ENCODE measurements at places on chromosomes 16 and 17.

DNA sequence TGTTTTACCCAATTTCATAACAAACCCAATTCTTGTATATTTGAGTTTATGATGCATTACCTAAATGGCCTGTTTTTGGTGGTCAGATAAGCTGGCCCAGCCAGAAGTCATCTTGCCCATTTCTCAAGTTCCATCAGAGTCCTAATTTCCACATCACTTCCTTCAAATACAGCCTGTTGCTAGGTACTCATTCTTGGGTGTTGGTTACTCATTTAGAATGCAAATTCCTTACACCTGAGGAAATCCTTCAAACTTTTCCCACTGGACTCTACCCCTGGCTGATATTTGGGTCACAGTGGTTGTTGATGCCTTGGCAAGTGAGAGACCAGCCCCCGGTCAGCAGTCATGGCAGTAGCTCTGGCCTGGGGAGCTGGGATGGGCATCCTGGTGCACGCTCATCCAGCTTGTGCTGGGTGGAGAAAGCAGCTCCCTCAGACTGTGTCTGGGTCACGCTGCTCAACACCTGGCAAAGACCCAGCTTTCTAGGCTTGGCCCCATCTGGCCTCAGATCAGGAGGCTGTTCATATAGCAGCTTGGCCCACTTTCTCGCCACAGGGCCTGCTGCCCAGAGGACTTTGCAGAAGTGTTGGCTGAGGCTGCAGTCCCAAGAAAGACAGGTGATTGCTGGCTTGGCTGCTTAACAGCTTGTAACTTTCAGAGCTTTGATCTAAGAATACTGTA lies 25.8 kb downstream of the WSB1 start:
- DNase-seq, result no peak

DNA sequence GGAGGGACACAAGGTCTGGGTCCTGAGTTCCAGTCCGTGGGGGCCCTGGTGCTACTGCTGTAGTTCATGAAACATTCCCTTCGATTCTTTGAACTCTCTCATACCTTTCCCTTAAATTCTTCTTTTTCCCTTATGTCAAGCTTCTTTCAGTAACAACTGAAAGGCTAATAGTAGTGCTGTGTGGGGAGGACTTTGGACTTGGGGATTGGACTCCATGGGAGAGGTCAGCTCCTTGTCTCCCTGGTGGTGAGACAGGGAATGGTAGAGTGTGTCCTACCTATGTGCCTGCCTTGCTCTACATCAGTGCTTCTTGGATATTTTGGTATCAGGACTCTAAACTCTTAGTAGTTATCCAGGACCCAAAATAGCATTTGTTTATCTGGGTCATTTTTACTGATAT lies 628.1 kb downstream of the WWOX start:
- no peak for DNase-seq

DNA sequence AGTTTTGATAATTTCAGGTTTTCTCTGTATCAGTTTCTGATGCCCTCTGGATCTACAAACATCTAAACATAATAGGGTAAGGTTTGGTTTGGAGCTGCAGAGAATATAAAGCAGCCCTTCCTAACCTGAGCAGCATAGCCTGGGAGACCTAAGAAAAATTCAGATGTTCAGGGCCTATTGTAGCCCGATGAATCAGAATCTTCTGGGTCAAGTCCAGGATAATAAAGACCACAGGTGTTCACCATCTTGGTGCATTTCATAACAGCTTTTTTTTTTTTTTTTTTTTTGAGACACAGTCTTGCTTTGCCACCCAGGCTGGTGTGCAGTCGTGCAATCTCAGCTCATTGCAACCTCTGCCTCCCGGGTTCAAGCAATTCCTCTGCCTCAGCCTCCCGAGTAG lies 19.7 kb upstream of the ARHGAP17 start:
- no peak for DNase-seq

DNA sequence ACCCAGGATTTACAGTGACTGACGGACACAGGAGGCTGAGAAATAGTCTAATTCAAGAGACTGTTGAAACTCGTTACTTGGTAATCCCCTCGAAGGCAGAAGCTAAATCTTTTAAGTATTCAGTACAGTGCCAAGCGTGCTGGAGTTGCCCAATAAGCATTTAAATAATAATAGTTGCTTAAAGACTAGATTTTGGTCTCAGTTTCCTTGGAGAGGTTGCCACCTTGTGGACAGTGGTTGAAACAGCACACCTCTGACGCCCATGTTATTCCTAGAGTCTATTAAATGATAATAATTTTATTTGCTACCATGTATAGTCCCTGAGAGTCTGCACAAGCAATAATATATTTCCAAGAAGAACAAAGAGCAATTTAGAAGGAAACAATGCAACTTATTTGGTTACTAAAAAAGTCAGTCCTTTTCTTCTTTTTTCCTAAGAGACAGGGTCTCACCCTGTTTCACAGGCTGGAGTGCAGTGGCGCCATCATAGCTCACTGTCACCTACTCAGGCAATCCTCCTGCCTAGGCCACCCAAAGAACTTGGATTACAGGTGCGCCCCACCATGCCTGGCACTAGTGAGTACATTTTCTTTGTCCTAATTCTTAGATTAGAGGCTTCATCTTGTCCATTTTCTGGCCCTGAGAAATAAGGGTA lies 138.0 kb upstream of the NUDT7 start:
- DNase-seq, result peak; percentile 52

- no peak for DNase-seq
These were observed 46.3 kb downstream of the METRNL start for GRCh38 chr17:83125515-83126274.

DNA sequence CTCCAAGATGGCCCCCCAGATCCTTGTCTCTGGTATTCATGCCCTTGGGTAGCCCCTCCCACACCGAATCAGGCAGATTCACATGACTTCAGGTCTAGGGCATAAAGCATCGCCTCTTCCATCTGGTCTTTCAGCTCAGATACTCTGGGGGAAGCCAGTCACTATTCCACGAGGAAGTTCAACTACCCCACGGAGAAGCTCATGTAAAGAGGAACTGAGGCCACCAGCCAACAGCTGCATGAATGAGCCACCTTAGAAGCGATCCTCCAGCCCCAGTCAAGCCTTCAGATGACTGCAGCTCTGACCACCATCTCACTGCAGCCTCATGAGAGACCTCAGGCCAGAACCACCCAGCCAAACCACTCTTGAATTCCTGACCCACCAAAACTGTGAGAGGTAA lies 54.1 kb downstream of the SOCS3 start:
- no peak for DNase-seq

GRCh38 chr16:30761928-30762902 lies at the start of the genes CFAP119 and RNF40:
Gene CFAP119, minus strand, starts transcription at chr16:30762062. Its CDS starts 314 bp downstream, at chr16:30761748.
Gene RNF40, plus strand, starts transcription at chr16:30762322. Its CDS starts 224 bp downstream, at chr16:30762546.
- DNase-seq, result peak; percentile 98

DNA sequence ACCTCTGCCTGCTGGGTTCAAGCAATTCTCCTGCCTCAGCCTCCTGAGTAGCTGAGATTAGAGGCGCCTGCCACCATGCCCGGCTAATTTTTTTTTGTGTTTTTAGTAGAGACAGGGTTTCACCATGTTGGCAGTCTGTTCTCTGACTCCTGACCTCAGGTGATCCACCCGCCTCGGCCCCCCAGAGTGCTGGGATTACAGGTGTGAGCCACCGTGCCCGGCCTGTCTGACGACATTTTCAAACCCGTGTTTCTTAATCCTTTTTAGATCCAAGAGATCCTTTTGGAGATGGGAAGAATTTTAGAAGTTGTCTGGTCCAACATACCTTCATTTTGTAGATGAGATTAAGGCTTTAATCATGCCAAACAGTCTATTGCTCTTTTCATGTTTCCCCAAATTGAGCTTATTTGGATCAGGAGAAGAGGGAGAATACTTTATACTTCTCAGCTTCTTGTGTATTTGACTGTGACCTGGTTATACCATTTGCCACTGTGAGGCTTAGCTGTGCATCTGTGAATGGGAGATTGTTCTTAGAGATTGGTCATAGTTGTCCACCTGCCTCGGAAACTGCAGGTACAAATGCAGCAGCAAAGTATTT lies 25.8 kb downstream of the USP10 start:
- no peak for DNase-seq

DNA sequence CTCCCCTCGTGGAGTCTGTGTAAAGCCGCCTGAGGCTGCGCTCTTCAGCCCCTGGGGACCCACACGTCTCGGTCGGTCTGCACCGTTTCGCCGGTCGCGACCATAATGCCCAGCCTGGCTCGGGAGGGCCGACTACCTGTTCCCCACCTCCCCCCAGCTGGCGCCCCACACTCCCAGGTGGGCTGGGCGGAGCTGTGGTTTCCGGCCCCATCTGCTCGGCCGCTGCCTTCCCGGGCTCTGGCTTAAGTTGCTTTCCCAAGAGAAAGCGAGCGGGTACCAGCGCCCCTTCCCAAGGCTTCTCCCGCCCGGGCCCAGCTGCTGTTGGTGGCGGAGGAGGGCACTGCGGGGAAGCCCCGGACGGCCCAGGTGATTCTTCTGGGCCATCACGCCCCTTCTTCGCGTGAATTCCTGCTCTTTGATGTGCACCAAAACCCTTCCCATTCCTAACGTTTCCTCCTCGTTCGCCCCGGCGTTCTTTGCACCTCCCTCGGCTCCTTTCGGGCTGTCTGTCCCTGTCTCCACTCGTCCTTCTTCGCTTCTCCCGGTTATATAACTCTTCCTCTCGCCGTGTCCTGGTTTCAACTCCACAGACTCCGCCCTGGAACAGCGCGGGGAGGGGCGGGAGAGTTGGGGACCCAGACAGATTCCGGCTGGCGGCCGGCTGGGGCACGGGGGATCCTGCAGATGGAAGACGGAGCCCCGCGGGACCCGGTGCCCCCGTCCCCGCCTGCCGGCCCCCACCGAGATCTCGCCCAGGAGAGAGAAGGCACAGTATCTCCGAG lies 2.0 kb downstream of the KDM6B start:
- peak; percentile 69 for DNase-seq

GRCh38 chr16:890217-890616 lies 80.6 kb downstream of the LMF1 start:
- no peak for DNase-seq

DNA sequence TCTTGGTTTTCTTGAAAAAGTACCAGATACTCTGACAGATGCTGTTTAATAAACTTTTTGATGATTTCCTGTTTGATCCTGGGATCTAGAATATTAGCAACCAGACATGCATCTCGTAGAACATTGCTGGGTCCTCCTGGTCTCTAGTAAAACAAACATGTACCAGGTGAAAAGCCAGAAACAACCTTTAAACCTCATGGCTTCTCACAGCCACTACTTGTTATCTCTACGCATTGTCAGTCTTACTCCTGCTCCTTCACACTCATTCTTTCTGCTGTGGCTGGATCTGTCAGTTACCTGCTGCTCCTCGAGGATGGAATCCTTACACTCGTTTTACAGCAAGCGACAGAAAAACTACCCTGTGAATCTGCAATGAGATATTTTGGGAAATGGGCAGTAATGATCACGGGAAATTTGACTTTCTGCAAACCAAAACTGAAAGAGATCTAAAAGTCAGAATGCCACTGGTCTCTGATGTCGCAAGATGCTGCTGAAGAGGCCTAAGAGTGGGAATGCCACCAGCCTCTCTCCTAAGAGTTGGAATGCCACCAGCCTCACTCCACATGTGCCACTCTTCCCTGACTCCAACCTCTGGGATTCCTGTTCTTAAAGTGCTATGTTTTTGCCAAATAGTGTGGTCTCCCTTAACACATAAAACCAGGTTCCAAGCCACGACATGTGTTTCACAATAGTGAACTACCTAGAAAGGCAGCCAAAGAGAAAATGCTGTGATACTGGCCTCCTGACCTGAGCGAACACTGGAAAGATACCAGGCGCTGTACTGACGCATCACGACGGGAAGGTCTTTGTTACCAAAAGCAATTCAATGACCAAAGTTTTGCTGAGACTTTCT lies 86.3 kb downstream of the VPS53 start:
- DNase-seq, result no peak

DNA sequence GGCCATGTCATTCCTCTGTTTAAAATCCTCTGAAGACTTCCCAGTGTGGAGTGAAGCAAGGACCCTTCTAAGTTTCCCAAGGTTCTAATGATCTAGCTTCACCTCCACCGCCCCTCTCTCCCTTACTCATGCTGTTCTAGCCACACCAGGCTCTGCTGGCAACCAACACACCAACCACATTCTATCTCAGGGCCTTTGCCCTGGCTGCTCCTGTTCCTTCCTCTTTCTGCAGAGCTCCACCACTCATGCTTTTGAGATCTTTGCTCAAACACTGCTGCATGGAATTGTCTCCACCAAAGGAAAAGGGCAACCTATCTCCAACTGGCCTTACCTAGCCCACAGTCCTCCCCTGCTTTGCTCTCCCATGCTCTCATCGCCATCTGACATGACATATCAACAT lies 128.7 kb downstream of the XYLT1 start:
- DNase-seq, result no peak

- DNase-seq, result no peak
These were observed 14.6 kb upstream of the ETV4 start for GRCh38 chr17:43560461-43561427.

DNA sequence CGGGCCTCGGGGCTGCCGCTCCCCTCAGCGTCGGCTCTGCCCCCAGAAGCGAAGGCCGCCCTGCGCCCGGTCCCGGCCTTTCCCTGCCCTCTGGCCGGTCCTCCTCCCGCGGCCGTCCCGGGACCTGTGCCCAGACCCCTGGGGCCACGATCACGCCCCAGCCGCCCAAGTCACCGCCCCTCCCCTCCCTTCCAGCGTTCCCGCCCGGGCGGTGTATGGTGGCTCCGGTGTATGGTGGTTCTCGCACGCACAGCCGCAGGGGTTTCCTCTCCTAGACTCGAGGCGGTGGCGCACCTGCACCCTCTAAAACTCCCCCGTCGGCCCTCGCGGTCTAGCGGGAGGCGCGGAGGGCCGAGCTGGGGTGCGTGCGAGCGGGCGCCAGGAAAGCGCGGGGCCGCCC lies 10.0 kb downstream of the TIGD7 start:
- no peak for DNase-seq

- peak; percentile 23 for DNase-seq
These were observed 95.1 kb downstream of the NTN1 start for GRCh38 chr17:9116311-9116835.

GRCh38 chr17:78484271-78485246 lies 92.6 kb downstream of the DNAH17 start:
- DNase-seq, result peak; percentile 68

GRCh38 chr16:65967376-65967775 lies 399.1 kb upstream of the CDH5 start:
- no peak for DNase-seq

GRCh38 chr17:13933441-13934276 lies 135.6 kb upstream of the COX10 start:
- no peak for DNase-seq

- DNase-seq, result no peak
These were observed 19.5 kb upstream of the GAS7 start for GRCh38 chr17:10217916-10218315.

DNA sequence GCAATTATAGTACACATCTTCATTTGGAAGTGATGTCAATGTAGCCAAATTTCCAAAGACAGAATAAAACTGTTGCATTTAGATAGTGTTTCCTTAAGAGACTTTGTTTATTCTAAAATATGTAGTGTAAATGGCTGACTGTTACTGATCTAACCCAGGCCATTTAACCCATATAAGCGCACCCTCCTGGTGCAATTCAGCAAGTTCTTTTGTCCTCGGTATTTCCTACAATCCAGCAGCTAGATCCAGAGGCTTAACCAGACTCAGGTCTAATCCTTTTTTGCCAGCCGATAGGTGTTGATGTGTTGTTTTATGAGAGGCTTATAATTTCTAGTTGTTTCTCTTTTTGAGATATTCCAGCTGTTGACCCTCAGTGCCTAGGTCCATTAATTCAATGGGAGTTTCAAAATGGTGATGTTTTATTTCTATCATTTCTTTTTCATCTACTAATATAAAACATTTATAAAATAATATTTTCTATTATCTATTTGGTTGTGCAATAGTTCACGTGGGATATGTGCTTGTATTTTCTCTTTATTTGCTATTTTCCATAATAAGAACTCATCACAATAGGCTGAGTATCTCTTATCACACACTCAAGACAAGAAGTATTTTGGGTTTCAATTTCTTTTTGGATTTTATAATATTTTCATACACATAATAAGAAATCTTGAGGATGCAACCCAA lies 14.5 kb downstream of the ABCA9 start:
- no peak for DNase-seq

- DNase-seq, result no peak
These were observed 271.2 kb downstream of the CBLN1 start for GRCh38 chr16:49010396-49010795.

Measured in nephron progenitor cell (in vitro differentiated cells).